Hindlimb muscle (tissue), 1 donor: ENCODE measurements at places on chromosomes 4 and X. TPM values are rescaled to one million over a fixed set of nuclear protein-coding genes. Genes with fewer than 3 reads are reported as not detected.

DNA sequence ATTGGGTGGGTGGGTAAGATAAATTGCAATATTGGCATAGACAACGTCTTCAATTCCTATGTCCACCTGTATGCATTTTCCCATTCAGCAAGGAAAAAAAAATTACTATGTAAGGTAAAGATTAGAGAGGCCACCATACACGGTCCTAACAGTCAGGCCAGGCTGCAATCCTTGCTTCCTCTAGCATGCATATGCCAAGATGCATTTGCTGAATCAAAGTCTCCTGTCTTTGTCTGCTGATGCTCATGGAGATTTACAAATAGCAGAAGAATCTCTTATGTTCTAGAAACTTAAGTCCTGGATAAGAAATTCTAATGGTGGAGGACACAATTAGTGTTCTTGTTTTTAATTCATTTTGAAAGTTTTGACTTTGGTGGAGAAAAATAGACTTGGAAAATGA is 206.8 kb downstream of the PDGFC start:
- DNase-seq: no peak

- DNase-seq: no peak
Observed at GRCh38 chr4:117898496-117898895, 135.8 kb upstream of the NDST3 start.

DNA sequence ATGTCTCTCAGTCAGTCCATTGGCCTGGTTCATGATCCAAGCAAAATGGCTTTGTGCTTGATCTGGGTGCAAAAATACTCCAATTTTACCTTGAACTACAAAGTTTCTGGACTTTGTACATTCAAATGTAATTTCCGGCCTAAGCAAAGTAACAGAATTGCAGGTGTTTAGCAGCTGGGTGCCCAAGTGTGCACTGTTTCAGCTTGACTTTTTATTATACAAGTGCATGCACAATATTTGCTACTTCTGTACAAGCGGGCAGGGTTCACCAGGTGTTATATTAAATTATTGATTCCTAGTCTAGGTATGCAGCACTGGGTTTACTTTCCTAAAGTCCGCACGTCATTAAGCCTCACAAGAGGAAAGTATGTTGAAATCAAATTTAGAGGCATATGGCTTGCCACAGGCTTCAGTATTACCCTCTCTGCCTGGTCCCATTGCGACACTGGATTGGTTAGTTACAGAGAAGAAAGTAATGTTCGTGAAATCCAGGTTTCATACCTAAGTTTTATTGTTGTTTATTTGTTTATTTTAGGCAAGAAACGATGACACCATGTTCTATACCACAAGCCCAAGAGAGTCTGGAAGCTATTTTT is 376.9 kb upstream of the CTSO start:
- no peak for DNase-seq

ADRA2C gene
- polyA plus RNA-seq: 3.4 TPM

- no peak for DNase-seq
Observed at GRCh38 chr4:145739845-145740244, 59.9 kb downstream of the C4orf51 start.

DNA sequence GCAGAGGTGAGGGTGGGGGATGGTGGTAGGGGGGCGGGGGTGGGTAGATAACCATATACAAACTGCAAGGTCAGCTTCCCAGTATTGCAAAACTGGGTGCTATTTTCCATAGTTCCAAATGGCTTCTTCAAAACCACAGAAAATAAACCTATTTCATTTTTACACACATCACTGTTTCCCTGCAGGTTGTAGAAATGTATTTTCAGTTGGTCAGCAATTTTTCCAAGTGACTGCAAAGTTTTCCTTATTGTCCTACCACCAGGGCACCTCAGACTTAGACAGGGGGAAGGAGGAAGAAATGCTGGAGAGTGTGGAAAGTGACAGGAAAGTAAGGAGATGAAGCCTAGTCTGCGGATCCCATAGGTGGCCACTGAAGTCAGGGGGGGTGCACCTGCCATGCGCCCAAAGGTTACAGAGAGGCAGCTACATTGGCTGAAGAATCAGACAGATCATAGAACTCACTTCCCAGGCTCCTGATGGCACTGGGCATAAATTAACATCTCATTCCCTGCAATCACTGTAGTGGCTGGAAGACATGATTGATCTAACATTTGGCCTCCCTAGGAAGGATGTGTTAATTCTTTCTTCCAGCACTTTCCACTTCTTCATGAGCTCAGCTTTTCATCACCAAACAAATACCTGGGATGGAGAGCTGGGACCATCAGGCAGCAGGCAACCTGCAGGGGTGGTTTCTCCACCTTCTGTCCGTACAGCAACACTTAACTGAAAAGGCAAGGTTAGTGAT is 402.0 kb downstream of the HNRNPD start:
- no peak for DNase-seq

DNA sequence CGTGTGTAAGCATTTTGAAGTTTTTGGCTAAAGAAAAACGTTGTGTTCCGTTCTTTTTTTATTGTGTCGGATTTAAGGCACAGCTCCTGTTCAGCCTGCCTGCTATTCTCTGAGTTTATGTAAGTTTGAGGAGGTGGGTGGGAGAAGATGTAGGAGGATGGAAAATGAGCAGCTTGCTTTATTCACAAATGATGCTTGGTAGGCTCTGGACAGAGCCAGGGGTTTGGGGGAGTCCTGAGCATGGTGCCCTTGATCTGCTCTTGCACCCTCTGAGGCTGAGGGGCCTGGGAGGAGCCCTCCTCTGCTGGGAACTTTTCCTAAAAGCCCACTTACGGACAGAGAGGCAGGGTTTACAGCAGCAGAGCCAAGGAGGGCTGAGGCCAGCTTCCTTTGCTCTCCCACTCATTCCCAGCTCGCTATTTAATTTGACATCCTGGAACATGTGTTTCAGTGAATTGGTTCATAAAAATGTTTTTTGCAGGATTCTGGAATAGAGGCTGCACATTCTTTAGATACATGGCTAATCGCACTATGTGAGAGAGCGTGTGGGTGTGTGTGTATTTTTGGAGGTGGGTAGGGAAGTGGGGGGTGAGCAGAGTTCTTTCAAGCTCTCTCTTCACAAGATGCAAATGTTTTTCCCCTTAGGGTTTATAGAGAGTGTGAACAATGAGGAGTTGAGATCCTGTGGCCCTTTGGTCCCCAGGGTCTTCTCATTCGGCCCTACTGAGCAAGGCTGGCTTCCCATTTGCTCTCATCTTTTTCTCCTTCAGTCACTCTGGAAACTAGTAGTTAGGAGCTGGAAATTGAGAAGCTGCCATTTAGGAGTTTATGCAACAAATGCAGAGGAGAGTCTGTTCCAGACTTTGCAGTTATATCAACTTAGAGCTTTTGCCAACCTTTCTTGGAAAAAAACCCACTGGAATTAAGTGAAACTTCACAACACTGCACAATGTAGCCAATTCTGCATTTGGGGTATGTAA is 32.1 kb downstream of the TMEM131L start:
- DNase-seq: peak; percentile 66

TMEM31 gene
- polyA plus RNA-seq: 1.1 TPM

DNA sequence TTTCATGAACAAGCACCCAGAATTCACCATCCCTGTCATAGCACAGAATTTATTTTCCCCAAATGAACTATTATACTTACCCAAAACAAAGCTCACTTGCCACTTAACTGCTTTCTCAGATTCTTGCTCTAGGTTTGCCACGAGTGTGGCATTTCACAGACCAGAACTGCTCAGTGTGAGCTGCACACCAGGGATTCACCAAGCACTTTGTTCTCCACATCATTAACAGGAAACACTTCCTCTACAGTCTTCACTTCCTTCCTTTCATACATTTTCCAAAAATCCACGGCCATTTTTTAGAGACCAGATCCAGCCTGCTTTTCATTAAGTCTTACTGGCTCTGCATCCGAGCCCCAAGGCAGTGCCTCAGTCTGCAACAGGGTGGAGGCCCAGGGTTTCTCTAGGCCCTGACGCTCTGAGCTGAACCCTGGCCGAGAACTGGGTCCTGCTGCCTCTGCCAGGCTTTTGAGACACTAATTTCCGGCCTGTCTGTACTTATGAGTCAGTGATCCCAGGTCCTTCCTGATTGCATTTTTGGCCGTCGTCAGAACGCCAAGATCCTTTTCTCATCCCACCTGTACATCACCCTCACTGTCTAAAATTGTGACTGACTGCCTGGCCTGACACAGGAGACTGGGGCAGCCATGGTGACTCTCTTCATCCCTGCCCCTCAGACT is 67.6 kb upstream of the MTNR1A start:
- DNase-seq: no peak

EGF gene
- 16.4 TPM for polyA plus RNA-seq

DNA sequence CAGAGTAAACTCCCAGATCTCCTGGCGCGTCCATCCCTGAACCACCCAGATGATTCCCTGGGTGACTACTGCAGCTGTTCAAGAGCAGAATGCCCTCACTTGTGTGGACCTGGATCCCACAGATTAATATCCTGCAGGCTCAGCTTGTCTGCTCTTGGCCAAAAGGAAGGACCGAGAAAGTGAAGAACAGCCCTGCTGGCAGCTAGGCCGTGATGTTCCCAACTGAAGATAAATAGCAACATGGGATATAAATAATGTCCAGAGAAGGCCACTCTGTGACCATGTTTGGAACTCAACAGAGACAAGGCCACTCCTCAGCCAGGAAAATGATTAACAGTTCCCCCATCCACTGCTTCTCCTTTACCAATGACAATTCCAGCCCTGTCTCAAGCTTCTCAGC is 21.5 kb downstream of the SUPT20HL2 start:
- no peak for DNase-seq

ERCC6L gene
- polyA plus RNA-seq: 1.6 TPM

MAGEB6 gene
- not detected for polyA plus RNA-seq

DNA sequence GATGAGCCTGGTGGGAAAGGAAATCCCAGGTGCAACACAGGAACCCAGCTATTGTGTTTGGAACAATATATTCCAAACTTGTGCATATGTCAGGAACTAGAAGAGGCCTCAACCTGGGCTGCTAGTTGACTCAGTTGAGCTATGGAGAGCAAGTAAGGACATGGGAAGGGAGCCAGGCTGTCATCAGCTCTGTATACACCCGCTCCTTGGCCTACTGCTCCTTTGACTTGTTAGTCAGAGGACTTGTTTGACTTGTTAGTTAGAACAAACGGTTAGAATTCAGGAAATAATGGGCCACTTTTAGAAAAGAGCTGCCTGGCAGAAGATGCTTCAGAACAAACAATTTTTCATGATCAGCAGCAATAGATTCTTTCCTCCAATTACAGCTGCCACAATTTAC is 76.4 kb downstream of the CBLL2 start:
- DNase-seq: no peak

DLG3 gene
- polyA plus RNA-seq: 5.0 TPM

DNA sequence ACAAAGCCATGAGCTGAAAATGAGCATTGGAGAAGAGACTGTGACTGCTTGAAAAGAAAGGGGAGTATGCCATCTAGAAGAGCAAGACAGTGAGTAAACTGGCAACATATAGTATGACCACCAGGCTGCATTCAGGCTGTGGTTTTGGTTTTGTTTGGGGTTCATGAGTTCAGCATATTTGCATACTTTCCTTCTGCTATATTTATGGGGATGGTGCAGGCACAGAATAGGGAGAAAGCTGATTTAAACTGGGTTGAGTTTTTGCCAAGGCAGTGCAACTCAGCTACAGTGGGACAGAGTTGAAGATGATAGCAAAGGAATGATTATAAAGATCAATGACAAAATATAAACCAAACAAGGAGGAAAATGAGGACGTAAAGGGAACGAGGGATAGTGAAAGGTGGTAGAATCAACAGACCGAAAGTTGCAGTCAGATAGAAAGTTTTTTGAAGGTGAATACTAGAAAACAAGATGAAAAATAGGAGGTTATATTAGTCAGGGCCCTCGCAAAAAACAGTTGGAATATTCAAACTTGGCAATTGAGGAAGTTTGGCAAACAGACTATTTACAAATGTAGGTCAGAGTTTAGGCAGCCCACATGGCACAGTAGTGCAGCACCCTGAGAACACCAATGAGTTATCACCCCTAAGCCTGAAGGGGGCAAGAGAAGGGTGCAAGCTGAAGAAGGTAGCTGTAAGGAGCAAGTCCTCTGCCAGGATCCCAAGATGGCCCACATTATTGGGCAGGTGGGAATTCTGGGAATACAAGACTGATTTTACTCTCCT is 114.8 kb upstream of the MAP9 start:
- no peak for DNase-seq

- no peak for DNase-seq
Observed at GRCh38 chr4:8215001-8215427, 15.9 kb downstream of the SH3TC1 start.

- no peak for DNase-seq
Observed at GRCh38 chr4:84263415-84263814, 235.7 kb downstream of the NKX6-1 start.

DNA sequence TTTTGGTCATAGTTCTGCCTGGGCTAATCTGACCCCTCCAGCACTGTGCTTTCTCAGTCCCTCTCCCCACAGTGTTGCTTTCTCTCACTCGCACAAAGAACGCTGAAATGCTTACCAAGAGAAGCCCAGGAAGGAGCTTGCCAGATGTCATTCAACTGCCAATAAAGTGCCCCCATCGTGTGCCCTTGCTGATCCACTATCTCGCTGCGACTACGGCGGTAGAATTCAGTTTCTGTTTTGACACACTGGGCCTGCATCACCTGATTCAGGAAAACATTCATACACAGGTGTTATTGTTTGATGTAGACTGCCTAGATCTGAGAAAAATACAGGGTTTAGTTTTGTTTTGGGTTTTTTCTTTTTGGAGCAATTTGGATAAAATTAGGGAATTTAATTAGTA is 121.2 kb downstream of the MANBA start:
- no peak for DNase-seq

TBC1D1 gene
- 51.4 TPM for polyA plus RNA-seq

ABCG2 gene
- 3.0 TPM for polyA plus RNA-seq

GRCh38 chr4:40909363-40909876 is 159.7 kb downstream of the NSUN7 start:
- no peak for DNase-seq

GRCh38 chr4:114599231-114599902 is 760 bp downstream of the UGT8 start:
- DNase-seq: no peak

GRCh38 chr4:176186671-176187395 is 8.6 kb downstream of the SPATA4 start:
- DNase-seq: no peak

FAM241A gene
- 4.0 TPM for polyA plus RNA-seq

F11 gene
- polyA plus RNA-seq: not detected

- DNase-seq: no peak
Observed at GRCh38 chr4:9969526-9970398, 51.5 kb downstream of the SLC2A9 start.

NPY2R gene
- polyA plus RNA-seq: not detected

GRCh38 chr4:140812916-140813315 is 56.7 kb upstream of the TBC1D9 start:
- DNase-seq: no peak

DNA sequence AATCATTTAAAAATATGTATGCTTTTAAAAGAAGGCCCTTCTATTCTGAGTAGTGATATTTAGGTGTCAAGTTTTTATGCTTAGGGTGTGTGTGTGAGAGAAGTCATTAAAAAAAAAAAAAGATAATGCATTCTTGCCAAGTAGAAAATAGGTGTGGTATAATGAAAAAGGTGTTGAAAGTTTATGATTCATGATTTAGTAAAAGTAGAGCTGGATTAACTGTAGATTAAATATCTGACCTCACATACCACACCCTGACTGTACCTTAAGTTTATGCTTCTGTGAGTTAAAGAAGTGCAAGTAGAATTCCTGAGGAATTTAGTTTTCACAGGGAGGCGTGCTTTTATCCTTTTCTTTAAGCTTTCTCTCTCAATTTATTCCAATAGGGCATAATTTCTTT is 71.1 kb downstream of the BMPR1B start:
- no peak for DNase-seq
